ENCODE measurements at places on chromosomes 7 and 10.

DNA sequence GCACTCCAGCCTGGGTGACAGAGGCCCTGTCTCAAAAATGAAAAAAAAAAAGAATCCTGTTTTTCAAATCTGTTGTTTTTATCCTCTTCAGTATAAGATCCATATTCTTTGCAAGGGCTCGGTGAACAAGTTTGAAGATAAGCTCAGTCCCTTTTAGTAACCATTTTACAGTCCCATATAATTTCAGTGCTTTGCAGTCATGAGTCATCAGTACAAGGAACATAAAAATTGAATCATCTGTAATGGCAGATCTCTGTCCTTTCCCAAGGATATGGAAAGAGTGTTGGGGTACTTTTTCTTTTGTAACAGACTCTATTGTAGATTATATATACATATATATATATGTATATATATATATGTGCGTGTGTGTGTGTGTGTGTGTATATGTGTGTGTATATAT lies 52.2 kb upstream of the ZPBP start:
- no peak for DNase-seq

DNA sequence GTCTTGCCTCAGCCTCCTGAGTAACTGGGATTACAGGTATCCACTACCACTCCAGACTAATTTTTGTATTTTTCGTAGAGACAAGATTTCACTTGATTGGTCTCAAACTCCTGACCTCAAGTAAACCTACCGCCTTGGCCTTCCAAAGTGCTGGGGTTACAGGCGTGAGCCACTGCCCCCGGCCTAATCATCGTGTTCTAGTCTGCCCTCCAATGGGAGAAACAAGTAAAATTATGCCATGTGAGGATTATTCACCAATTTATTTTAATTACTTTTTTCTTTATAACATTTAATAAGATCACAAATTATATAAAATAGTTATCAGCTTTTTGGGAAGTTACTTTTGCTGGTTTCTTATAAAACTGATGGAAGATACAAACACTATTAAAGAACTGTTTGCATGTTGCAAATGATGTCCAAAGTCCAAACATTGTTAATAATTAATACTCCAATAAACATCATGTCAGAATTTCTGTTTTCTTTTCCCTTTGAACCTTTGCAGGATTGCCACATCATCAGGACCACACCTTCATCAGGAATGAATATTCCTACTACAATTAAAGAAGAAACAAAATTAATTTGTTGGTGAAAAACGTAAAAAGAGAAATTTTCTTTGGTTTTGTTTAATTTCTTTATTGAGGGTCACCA lies 786 bp upstream of the AKR1C4 start:
- DNase-seq = no peak

- DNase-seq = no peak
Observed at GRCh38 chr7:44136731-44137130, 4.4 kb downstream of the MYL7 start.

DNA sequence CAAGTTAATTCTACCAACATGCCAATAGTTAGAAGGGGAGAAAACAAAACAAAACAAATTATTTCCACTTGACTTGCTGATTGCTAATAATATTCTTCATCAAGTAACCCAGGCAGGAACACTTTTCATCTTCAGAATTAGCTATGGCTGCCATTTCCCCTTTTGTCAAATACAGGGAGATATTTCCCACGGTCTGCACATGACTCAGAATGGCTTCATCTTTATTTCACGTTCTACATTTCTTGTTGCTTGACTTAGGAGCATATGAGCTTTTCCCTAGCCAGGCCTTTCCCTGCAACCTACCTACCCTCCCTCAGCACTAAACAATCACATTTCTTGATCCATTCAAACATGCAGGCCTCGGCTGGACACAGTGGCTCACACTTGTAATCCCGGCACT lies 6.5 kb downstream of the CPVL start:
- DNase-seq = no peak

DNA sequence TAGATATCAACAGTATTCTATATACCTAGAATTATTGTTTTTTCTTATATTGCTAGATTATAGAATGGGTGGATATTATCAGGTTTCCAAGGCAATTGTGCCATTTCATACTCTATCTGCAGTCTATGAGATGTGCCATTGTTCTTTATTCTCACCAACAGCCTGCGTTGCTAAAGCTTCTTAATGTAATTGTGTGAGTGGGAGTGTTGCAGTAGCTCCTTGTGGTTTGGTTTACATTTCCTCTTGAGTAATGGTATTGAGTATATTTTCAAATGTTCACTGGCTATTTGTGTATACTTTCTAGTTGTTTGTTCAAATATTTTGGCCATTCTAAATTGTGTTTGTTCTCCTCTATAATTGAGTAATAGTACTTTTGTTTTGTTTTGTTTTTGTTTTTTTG lies 199.2 kb downstream of the TFEC start:
- DNase-seq = no peak

- DNase-seq = no peak
Observed at GRCh38 chr10:13372524-13372923, 24.4 kb upstream of the SEPHS1 start.

GRCh38 chr7:157707983-157708918 lies 371.4 kb downstream of the DNAJB6 start:
- no peak for DNase-seq

DNA sequence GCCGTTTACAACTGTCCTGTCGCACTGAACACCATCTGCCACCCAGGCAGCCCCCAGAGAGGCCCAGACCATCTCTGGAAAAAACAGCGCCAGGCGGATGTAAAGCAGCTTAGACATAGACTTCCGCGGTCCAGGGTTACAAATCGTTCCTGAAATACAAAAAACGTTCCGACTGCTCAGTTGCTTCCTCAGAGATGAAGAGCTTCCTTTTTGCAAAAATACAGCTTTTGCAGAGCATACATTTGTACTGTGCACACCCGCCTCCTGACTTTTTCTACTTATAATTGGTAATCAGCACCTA lies 11.4 kb downstream of the DAGLB start:
- no peak for DNase-seq

DNA sequence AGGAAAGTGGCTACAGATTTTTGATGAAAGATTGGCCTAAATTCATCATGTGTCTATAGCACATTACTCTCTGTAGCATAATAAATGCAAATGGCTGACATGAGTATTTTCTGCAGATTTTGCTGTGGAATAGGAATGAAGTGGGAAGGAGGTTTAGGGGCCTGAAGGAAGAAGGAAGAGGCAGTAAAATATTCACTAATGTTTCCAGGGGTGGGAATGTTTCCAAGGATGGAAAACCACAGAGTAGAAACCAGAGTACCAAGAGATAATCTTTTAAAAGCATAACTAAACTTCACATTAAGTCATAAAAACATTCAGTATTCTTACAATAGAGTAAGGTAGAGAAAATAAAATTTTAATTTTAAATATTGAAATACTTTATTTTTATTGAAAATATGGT lies 267.8 kb downstream of the BICC1 start:
- no peak for DNase-seq

DNA sequence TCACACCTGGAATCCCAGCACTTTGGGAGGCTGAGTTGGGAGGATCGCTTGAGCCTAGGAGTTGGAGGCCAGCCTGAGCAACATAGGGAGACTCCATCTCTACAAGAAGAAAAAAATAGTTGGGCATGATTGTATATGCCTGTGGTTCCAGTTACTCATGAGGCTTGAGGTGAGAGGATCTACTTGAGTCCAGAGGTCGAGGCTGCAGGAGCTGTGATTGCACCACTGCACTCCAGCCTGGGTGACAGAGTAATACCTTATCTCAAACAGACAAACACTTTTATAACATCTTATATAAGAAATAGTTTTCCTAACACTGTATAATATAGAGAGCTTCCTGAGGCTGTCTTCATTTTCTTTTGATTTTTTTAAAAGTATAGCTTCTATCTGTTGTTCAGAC lies 448.4 kb upstream of the COBL start:
- DNase-seq = no peak

DNA sequence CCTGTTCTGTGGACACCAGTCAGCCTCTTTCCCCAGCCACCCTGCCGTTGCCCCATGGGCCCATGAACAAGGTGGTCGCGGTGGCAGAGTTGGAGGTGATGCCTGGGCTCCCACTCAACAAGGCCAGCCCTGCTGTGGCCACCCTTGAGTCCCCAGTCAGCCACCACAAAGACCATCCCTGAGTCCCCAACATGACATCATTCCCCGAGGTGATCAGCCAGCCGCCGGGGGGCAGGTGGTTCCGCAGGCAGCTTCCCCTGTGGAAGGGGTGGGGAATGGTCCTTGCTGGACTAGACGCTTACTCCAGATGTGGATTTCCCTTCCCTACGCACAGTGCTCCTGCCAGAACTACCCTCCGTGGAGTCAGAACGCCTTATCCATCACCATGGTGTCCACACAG lies 271.7 kb downstream of the PTPRN2 start:
- DNase-seq = no peak

DNA sequence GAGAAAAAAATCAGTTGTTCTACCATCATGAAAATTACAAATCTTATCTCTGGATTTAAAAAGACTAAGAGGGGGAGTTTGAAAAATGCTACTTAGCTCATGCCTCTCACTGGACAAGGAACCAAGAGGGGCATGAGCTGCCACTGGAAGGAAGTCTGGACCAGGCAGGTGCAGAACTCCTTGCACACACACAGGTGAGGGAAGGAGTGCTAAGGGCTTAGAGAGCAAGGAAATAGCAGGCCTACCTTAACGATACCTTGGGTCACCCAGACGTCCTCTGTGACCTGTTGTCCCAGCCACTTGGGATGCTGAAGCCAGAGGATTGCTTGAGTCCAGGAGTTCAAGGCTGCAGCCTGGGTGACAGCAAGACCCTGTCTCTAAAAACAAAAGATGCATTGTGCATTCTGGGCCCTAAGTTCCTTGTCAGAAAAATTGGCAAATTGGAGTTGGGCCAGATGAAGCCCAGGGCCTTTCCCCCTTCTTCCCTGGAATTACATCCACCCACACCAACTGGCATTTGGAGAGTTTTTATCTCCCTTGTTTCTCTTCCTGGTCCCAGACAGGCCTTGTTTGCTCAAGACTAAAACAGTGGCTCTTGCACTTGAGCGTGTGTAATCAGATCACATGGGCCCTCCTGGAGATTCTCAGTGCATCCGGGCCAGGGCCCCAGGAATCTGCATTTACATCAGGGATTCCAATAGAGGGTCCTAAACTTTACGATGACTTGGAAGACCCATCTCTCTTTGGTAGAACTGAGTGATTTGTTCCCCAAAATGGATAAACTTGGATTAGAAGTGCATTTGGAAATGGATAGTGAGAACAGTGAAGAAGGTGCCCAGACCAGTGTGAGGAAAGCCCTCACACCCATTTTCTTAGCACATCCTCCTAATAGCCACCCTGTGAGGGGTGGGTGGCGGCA lies 3.0 kb downstream of the DDIT4 start:
- no peak for DNase-seq

GRCh38 chr7:26038201-26038990 lies 113.6 kb upstream of the NFE2L3 start:
- DNase-seq = no peak

Data from nucleus accumbens (tissue), 56 donors.